Stimulated activated CD4-positive, alpha-beta T cell treated with anti-CD3 and anti-CD28 coated beads, TNF-alpha, amount 100 ng/mL, for 48 hours (primary cell): ENCODE measurements at places on chromosomes 4 and X.

DNA sequence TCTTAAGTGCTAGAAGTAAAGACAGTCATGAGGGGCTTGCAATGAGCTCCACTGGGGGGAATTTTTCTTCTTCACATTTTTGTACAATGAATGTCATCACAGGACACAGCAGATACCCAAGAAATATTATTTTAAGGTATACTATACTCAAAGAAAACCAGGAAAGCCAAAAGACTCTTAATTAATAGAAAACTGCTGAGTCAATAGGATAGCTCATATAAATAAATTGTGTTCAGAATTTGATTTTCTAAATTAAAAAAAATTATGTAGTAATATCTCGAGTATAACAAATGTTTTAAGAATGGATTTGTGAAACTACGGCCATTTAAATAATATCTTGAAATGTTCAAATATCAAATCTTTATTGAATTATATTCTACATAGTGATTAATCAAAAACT lies 25.7 kb upstream of the CXCL8 start:
- no peak for DNase-seq

- no peak for DNase-seq
These were observed 42.3 kb downstream of the BCOR start for GRCh38 chrX:40055495-40055894.

GRCh38 chrX:107700317-107700774 lies 72.0 kb downstream of the PRPS1 start:
- DNase-seq: no peak

- DNase-seq: no peak
These were observed 81.6 kb upstream of the KLF3 start for GRCh38 chr4:38582445-38582844.

GRCh38 chrX:76802708-76803107 lies 375.2 kb downstream of the MAGEE1 start:
- DNase-seq: no peak

- DNase-seq: no peak
These were observed 36.3 kb downstream of the SOD3 start for GRCh38 chr4:24831637-24832036.

DNA sequence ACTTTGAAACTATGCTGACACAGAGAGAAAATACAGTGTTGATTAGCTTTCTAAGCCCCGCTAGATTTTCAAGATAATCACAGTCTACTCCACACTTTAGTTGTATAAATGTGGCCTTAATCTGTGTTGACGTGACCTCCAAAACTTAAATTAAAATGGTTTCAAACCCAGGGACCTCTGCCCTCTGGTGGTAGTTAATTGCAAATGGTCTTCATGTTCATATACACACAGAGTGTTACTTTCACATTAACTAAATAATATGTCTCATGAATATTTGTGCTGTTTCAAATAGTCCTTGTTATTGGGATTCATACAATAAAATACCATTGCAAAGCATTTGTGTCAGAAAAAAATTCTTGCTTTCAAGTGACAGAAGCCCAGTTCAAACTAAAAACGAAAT lies 64.3 kb downstream of the TASL start:
- no peak for DNase-seq

DNA sequence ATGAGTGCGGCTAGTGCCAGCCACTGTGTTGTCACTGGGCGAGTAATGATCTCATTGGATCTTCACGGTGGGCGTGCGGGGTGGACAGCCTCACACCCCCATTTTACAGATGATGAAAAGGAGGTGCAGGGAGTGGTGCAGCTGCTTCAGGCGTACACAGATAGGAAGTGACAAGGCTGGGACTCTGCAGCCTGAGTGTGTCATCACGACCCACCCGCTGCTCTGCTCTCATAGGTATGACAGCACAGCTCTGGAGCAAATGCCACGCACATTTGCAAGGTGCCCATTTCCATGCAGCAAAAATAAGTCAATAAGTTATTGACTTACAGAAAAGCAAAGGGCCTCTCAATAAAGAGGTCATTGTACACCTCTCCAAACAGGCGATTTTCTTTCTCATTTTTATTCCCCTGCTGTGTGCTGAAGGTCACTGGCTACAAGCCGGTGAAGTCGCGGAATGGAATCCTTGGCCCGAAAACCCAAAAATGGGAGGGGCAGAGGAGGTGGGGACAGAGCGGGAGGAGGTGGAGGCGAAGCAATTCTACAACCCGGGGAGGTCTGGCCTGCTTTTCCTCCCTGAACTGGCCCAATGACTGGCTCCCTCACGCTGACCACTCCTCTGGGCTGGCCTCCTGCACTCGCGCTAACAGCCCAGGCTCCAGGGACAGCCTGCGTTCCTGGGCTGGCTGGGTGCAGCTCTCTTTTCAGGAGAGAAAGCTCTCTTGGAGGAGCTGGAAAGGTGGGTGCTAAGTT lies at the start of gene SOD3:
SOD3 (plus strand) TSS at position 658 of the 750 bp plus-strand sequence. CDS start 3,949 bp downstream, outside the sequence.
- no peak for DNase-seq

DNA sequence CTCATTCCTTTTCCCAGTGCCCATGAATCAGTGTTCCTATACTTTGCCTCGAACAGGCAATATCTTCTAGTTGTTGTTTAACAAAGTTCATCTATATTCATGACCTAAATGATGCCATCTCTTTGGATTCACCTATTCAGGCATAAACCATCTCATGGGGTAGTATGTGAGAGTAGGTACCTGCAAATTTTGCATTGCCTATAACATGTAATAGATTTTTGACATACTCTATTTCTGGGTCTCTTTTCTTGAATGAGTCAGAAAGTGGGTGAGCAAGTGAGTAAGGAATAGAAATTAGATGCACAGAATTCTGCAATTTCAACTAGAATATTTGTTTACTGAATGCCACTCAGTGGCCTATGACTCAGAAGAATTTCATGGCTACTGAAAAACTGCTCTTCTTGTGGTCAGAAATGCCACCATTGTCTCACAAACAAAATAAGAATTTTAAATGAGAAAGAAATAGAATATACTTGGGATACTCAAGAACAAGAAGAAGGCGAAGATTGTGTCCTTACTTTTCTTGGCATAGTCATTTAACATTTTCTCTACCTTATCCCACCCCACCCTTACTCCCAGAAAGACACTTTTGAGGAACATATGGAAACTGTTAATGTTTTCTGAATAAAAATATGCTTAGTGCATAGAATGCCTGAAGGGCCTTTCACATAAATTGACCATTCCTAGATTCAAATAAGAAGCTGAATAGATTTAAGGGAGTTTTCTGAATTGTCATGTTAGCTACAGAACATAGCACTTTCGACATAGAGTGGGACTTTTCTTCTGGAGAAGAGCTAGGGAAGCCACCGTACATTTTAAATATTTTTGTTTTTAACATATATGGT lies 86.8 kb downstream of the HHIP start:
- DNase-seq: no peak

- DNase-seq: no peak
These were observed 338.1 kb downstream of the BCOR start for GRCh38 chrX:39759526-39760224.

DNA sequence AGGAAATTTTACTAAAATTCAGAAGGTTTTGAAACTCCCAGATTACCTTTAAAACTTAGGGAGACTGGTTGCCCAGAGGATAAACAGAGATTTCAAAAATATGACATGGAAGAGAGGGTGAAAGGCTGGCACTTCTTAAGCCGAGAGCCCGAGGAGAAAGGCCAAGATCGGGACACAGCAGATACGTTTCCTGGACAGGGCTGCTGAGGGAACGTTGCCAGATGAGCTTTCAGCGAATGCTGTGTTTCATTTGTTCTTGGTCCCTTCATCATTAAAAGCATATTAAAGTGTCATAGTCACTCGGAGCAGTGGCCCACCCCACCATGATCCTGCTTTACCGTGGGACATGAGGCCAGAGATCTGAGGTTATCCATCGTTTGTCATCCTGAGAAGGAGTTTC lies 37.9 kb upstream of the STOX2 start:
- DNase-seq: no peak

DNA sequence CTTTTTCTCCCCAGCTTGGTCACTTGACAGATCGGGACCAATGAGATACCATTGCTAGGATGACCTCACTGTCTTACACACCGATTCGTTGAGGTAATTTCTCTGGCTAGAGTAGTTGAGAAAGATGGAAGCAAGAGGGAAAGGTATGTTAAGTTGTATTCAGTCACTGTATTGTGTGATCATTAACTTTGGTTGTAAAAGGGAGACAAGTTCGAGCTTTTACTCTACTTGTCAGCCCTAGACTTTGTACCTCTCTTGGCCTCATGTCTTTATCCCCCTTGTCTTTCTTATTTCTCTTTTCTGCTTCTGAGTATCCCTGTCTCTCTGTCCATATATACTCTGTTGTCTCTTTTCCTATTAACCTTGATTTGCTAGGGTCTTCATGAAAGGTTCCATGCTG lies 15.5 kb downstream of the FMR1 start:
- no peak for DNase-seq

- DNase-seq: no peak
These were observed 57.3 kb downstream of the GSTCD start for GRCh38 chr4:105765690-105766407.

GRCh38 chr4:169058312-169058711 lies 48.3 kb upstream of the CBR4 start:
- no peak for DNase-seq

- no peak for DNase-seq
These were observed 192.3 kb upstream of the NR3C2 start for GRCh38 chr4:148634476-148634875.

GRCh38 chrX:42615161-42615563 lies 162.8 kb downstream of the PPP1R2C start:
- DNase-seq: no peak

DNA sequence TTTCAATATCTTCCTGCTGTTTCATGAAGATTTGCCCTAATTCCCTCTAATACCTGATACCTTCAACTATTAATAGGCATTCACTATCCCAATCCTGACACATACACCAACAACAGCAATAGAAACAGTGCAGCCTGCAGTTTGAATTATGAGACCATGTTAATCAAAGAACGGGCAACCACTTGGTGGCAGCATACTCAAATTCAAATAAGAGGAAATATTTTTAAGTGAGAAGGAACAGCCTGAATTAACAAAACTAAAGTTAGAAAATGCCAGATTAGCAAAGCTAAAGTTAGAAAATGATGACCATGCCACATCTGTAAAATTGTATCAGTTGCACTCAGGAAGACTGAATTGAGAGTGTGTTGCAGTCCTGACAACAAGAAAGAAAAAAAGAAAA lies 204.9 kb downstream of the SMARCA1 start:
- no peak for DNase-seq

DNA sequence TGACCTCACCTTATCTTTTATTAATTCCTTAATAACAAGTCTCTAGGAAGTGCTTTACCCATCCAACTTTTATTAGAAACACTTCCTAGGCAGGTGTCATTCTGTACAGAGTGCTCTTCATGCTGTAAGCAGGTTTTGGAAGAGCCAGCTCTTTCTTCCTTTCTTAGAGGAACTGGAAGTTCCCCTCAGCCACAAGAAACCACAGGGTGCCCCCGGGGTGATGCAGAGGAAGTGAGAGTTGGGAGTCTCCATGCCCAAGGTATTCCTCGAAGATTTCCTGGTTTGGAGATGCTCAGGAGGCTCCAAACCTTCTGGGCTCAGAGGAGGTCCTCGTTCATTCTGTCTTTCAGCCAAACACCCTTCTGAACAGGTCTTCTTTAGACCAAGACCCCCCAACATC lies 83.8 kb downstream of the EGF start:
- DNase-seq: no peak

GRCh38 chr4:110780538-110780937 lies 157.7 kb upstream of the PITX2 start:
- no peak for DNase-seq

DNA sequence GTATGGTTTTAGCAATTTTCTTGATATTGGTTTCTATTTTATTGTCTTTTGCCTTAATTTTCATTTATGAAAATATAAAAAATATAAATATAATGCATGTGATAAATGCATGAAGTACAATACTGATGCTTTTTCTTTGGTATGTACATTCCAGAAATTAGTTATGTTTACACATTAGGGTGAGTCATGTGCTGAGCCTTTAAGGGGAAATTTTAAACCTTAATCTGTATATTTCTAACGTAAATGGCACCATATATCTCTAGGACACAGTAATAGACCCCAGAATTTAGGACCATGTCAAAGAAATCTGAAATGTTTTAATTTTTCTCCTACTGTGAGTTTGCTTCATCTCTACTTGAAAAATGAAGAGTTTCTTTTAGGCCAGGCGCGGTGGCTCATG lies 117.8 kb upstream of the SPRY1 start:
- DNase-seq: no peak

DNA sequence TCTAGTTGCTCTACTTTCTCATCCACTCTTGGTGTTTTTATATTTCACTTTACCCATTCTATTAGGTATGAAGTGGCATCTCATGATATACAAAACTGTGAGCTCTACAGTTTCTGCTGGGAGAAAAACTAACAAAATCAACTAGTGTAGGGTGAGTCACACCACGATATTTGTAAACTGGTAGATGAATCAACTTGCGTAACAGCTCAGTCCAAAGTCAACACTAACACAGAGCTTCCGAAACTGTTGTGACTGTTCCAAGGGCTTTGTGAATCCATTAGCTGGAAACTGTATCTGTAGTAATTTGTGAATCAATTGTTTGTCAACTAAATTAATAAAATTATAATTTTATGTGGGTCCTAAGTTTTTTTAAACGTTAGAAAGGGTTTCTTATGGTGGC lies 119.8 kb upstream of the TSPAN5 start:
- no peak for DNase-seq

DNA sequence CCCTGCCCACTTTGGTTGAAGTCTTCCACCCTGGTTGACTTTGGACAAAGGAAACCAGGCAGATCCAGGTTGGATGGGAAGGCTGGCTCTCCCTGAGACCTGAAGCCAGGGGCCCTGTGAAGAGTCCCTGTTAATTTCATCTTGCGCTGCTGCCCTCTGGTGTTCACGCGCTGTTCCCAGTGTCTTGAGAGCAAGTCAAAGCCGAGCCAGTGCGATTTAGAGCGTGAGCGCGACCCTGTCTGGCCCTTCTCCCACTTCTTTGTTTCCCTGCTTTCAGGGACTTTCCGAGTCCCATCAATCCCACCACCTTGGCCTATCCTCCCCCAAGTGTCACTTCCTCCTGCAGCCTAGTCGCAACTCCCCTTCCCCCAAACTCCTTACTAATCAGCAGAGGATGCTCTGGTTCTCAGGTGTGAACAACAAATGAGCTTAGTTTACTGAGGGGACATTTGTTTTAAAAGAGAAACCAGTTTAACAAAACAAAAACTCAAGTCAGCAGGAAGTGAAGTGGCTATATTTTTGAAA lies 25.8 kb upstream of the CHRNA9 start:
- peak; percentile 71 for DNase-seq

GRCh38 chr4:74009307-74009706 lies 10.8 kb upstream of the CXCL5 start:
- no peak for DNase-seq

GRCh38 chr4:88391703-88392102 lies 13.1 kb downstream of the HERC6 start:
- no peak for DNase-seq

DNA sequence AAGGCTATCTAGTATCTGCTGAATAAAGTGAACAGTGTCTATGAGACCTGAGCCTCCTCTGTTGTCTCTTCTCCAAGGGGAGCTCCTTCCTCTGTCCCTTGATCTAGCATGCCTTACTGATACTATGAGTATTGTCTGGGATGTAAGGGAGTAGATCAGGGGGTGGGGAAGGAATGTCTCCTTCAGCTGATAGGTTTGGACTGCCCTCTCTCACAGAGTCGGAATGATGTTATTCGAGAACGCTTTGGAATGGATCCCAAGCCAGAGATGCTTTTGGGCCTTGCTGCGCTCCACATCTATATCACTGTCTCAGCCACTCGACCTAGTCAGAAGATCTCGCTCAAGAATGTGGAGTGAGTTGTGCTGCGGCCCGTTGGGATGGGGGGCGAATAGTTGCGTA lies 68.3 kb upstream of the PRPS1 start:
- no peak for DNase-seq

GRCh38 chr4:183658362-183659028 lies 490 bp downstream of the RWDD4 start:
- no peak for DNase-seq
